CD4-positive, alpha-beta T cell (primary cell): ENCODE measurements at places on chromosomes 11 and 22. TPM values are rescaled to one million over a fixed set of nuclear protein-coding genes. Genes with fewer than 3 reads are reported as not detected.

Gene ABCC8
- total RNA-seq, result not detected

Gene C11orf52
- not detected for total RNA-seq

Gene MS4A6A
- total RNA-seq, result 3.3 TPM

Gene F2
- not detected for total RNA-seq

Gene GUCY1A2
- total RNA-seq, result not detected

Gene DUSP8
- 91.2 TPM for total RNA-seq

Gene MAJIN
- total RNA-seq, result 0.55 TPM

Gene USP35
- total RNA-seq, result 29.2 TPM

DNA sequence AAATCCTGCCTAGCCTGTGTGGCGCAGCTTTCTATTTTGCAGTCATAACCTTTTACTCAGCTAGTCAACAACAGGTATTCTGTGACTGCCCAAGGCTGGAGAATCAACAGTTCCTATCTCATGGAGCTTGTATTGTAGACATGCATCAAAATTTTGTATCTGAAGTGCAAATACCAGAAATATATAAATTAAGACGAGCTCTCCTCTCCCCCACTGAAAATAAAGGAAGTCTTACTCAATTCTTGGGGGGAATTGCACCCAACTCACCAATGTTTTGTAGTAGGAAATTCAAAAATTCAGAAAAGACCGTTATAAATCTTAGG, 153.4 kb downstream of the NCAM1 start:
- no peak for DNase-seq

GRCh38 chr22:40241200-40241763, 63.6 kb downstream of the TNRC6B start:
- peak; percentile 13 for DNase-seq

- no peak for DNase-seq
Observed at GRCh38 chr22:48057116-48057835, 1294.8 kb downstream of the TBC1D22A start.

DNA sequence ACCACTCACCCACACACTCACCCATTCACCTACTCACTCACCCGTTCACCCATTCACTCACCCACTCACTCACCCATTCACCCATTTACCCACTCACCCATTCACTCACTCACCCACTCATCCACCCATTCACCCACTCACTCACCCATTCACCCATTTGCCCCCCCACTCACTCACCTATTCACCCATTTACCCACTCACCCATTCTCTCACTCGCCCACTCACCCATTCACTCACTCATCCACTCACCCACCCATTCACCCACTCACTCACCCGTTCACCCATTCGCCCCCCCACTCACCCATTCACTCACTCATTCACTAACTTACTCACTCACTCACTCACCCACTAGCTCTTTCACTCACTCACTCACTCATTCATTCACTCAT, 15.0 kb downstream of the MUC5AC start:
- DNase-seq, result no peak

DNA sequence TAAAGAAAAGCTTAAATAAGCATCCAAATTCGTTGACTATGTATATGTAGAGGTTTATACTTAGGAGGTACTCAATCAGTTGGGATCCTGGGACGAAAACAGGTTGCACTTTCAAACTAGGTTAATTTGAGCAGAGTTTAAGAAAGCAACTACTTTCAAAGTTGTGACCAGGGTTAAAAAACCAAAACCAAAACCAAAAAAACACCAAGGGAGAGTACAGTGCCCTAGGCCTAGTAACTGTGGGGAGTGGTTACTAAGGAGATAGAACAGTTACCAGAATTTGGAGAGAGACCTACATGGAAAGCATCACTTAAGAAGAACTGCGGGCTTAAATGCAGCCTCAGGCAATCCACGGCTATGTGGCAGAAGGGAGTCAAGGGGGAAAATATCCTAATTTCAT, 148.3 kb downstream of the JRKL start:
- no peak for DNase-seq

DNA sequence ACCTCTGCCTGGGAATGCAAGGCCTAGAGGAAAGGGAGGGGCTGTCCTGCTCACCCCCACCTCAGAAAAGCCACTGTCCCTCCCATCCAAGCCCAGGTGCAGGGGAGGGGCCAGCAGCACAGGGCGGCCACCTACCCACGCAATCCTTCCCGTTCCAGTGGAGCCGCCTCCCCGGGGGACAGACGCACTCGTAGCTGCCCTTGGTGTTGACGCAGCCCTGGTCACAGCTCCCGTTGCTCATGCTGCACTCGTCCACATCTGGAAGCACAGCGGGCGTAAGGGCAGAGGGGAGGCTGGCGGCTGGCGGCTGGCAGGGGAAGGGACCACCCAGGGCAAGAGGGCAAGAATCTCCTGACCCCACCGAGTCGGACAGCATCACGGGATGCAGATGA, 40.3 kb upstream of the TTLL12 start:
- DNase-seq, result no peak

- DNase-seq, result peak; percentile 75
Observed at GRCh38 chr11:288478-289397, at the start of gene PGGHG. Gene PGGHG, plus strand, starts transcription at chr11:289126. Its CDS starts 691 bp downstream, at chr11:289817.

DNA sequence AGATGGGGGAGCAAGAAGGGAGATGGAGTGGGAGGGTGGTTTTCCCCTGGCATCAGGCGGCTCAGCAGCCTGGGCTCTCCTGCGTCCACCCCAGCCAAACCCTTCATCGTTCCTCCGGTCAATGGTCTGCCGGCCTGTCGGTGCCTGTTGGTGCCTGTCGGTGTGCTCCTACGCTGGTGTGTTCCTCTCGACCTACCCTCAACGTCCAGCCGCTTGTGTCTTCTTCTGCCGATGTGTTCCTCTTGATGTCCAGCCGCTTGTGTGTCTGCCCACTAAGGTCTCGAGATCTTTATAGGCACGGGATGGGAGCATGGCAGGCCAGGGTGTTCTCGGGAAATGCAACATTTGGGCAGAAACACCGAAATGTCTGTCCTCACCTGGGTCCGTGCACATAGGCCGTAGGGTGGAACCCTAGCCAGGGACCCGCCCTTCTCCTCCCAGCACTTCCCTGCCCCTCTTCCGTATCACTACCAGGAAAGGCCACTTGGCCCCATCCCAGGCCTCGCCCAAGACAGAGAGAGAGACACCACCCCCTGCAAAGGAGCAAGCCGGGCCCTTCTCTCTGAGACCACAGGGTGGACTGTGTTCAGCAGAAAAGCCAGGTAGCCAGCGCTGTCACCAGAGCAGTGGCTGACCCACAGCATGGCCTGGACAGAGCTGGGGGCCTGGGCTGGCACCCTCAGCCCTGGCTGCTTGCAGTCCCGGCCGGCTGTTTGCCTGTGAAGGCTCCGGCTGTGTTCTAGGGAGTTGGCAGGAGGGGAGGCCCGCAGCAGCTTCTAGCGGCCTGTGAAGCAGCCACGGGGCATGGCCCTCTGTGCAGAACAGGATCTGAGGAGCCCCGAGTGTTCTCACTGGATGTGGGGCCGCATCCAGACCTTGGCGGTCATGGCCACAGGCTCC, 61.6 kb upstream of the KCNQ1OT1 start:
- DNase-seq, result no peak

GRCh38 chr11:70709596-70709995, 311.3 kb downstream of the CTTN start:
- no peak for DNase-seq

DNA sequence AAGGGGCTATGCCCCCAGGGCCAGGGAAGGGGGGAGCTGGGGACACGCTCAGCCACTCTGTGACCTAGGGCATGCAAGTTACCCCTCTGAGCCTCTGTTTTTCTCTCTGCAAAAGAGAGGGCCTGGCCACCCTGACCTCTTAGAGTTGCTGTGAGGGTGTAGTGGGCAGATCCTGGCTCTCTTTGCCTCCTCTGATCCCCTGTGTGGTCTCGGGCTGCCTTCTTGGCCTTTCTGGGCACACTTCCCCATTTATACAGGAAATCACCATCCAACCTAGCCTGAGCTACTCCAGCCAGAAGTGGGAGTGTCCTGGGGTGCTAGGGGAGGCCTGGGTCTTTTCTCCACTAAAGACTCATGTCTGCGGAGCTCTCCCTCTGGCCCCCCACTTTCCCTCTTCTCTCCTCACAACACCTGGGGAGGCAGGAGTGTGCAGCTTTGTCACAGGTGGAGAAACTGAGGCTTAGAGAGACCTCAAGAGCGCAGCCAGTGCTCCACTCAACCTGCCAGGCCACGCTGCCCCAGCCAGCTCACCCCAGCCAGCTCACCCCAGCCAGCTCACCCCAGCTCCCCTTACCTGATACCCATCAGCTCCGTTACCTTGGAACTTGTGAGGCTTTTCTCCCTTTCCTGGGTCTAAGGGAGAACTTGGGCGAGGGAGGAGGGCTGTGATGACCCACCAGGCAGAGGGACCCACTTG, 1.4 kb downstream of the AIFM3 start:
- DNase-seq, result no peak

DNA sequence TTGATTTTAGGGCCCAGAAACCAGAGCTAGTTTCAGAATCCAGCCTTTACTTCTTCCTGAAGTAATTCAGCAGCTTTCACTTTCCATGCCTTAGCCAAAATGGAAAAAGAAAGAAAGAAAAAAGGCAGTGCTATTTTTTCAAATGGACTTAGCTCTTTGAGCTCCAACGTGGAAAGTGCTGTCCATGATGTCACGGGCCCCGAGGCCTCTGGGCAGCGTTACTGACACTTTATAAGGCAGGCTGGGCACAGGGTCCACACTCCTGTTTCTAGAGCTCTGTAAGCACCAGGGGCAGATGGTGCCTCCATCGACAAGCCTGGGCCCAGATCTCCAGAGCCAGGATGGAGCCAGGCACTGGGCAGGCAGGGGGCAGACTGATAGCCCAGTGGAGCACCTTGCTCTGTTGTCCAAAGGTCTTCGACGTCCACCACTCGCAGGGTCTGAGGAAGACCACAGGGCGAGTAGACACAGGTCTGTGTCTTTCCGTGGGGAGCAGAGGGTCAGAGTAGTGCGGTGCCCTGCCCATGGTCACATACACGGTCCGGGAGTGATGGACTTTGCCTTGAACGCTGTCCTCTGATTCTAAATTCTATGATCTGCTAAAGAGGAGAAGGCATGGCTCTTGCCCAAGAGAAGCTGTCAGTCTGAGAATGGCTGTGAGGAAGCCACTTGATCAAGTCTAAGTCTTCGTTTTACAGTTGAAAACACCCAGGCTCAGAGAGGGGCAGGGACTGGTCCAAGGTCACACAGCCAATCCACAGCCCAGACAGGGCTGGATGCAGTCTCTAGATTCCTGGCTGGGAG, 22.0 kb upstream of the WNT11 start:
- DNase-seq, result no peak

DNA sequence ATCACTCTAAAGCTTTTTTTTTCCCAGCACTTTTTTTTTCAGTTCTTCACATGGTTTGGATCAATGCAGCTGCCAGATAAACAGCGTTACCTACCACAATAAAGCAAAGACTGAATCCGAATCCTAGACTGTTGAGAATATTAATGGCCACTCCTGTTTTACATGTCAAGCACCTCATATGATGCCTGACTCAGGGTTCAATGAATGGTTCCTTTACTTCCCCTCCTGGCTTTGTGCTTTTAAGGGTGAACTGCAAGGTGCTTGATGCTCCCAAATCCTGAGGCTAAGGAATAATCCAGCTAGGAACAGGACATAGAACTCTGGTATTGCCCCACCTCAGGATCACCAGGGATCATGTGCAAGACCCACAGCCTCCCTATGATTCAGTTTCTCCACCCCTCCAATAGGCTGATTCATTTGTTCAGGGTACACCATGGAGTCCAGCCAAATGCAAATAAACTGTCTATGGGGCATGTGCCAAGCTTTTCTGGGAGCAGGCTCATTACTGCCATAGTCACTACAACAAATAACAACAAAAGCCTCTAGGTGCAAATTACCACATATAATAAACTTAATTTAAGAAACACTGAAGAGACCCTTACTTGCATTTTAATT, 104.3 kb downstream of the GAB2 start:
- no peak for DNase-seq

DNA sequence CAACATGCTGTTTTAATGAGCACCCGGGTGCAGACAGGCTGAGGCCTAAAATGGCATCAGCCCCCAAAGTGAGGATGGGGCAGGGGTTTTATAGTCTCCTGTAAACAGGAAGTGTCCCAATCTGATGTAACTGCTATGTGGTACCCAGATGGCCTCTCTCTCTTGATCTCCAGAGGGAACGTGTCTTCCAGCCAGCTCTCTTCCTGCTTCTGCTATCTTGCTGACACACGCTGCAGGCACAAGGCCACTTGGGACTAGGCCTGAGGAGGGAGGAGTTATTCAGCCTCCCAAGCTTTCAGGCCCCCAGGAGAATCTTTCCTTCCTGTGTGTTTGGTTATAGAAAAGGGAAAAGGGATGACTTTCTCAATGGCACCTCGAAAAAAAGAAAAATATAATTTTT, 11.4 kb upstream of the VSTM5 start:
- DNase-seq, result no peak

GRCh38 chr22:35621451-35621850, 4.3 kb upstream of the MB start:
- no peak for DNase-seq

- DNase-seq, result no peak
Observed at GRCh38 chr11:69467196-69467595, 14.3 kb upstream of the LINC01488 start.

- no peak for DNase-seq
Observed at GRCh38 chr11:45917286-45917622, 423 bp downstream of the PEX16 start.

- DNase-seq, result no peak
Observed at GRCh38 chr11:74035264-74035663, 26.4 kb upstream of the UCP3 start.

- DNase-seq, result no peak
Observed at GRCh38 chr11:126588630-126589491, 233.4 kb downstream of the ST3GAL4 start.

GRCh38 chr22:41305646-41306045, 4.3 kb downstream of the ZC3H7B start:
- DNase-seq, result no peak

GRCh38 chr11:69682681-69683326, 7.7 kb upstream of the LTO1 start:
- no peak for DNase-seq

DNA sequence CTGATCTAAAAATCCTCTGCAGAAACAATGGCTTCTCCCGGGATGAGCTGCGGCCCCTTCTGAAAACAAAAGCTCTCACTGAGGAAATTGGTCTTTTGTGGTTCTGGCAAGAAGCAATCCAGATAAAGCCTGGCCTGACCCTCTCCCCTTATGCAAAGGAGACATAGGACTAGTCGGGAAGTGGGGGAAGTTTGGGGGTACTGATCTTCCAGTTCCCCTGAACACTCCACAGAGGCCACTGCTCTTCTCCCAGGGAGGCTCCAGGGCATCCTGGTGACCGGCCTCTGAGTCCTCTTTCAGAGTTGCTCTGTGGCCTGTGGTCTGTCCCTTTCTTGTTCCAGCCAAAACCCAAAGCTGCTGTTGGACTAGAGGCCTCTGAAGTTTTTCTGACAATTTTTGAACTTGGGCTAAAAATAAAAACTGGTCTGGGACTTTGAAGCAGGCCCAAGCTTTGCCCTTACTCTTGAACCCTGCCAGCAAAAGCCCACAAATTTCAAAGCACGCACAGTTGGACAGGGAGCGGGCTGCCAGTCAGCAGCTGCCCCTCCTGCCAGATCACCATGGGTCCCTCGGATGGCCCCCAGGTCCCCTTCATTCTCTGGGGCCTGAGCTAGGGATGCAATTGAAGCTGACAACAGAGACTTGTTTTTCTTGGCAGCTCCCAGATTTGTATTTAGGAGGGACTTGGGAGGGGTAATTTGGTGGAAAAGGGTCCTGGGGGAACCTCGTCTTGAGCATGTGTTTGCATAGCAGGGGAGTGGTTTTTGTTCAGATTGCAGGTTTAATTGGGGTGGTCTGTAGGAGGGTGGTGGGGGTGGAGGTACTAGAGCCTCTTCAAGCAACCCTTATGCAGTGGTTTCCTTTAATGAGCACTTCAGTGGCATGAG, 381.6 kb upstream of the CADM1 start:
- no peak for DNase-seq

- peak; percentile 4 for DNase-seq
Observed at GRCh38 chr11:107916671-107917241, 11.5 kb upstream of the RAB39A start.
